Right renal cortex interstitium (tissue), 3 donors: ENCODE measurements at places on chromosomes 3 and 15. TPM values are rescaled to one million over a fixed set of nuclear protein-coding genes. Genes with fewer than 3 reads are reported as not detected.

GRCh38 chr15:49036650-49037545 is 9.3 kb downstream of the SECISBP2L start:
- no peak for DNase-seq

- no peak for DNase-seq
These were observed 57.1 kb upstream of the SSR3 start for GRCh38 chr3:156611870-156612494.

- DNase-seq, result no peak
These were observed 268.5 kb downstream of the CLSTN2 start for GRCh38 chr3:140203510-140203909.

DNA sequence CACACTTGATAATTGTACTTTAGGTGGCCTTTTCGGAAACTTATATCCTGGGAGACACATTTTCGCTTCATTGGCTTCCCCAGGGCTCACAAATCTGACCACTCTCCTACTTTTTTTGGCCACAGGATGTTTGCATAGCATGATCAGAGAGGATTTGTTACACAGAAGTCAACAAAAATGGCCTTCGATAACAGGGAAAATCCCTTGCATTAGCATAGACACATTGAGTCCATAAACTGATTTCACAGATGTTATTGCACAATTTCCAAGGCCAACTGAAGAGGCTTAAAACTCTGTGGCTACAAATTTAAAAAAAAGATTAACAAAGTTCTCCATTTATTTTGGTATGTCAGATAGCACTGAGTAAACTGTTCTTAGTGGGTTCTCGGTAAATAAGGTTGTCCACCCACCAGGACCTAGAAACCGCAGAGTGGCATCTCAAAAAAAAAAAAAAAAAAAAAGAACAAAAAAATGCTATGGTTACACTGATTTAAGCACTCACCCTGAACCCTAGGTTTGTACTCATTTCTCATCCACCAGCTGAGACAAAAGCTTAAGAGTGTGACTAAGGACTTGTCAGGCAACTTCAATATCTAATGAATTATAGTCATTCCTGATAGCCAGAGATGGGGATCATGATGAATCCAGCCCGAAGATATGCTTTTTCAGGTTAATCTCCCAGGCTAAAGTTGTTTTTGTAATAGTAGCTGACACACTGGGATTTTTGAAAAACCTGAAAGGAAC is 188.9 kb upstream of the SYNPR start:
- DNase-seq, result no peak

CFAP20DC gene
- 4.2 TPM for polyA plus RNA-seq

DNA sequence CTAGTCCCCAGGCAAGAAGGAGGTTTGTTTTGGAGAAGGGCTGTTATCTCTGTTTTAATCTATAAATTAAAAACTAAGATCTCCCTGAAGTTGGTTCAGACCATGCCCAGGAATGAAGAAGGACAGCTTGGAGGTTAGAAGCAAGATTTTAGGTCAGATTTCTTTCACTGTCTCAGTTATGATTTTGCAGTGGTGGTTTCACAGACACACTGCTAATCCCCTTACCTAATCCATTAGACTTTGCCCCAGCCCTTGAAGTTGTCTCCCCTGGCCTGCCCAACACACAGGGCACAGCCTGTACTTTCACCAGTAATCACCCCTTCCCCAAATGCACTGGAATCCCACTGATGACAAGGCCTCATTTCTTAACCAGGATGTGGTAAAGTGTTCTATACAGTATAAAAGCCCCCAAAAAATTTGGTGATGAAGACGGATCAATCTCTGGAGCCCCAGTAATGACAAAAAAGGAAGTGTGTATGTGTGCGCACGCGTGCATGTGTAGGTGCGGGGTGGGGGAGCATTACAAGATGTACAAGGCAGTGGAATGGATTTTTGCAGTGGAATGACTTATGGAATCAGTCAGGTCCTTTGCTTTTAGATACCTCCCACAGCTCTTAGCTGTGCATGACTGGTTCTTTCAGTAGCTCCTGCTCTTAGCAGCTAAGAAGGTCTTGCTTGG is 73.1 kb upstream of the TERB2 start:
- no peak for DNase-seq

ARL14 gene
- polyA plus RNA-seq, result 0.40 TPM

NUSAP1 gene
- polyA plus RNA-seq, result 94.7 TPM

SLC9C1 gene
- 0.80 TPM for polyA plus RNA-seq

PSMD6 gene
- 125 TPM for polyA plus RNA-seq

EFHB gene
- polyA plus RNA-seq, result 2.2 TPM

BUB1B gene
- 33.0 TPM for polyA plus RNA-seq

DNA sequence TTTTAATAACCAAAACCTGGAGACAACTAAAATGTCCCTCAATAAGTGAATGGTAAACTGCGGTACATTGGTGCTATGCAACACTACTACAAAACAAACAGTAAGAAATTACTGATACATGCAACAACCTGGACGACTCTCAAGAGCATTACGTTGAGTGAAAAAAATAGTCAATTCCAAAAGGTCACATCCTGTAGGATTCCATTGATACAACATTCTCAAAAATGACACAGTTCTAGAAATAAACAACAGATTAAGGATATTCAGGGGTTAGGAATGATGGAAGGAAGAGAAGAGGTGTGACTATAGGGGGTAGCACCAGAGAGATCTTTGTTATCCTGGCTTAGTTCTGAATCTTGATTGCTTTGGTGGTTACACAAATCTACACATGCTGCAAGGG is 72.2 kb downstream of the ZNF148 start:
- no peak for DNase-seq

- no peak for DNase-seq
These were observed 463.5 kb downstream of the FOXP1 start for GRCh38 chr3:71120012-71120411.

GRCh38 chr15:64193971-64194370 is 31.1 kb upstream of the PPIB start:
- no peak for DNase-seq

PAK6 gene
- polyA plus RNA-seq, result 5.5 TPM

SLC15A2 gene
- 9.0 TPM for polyA plus RNA-seq

- no peak for DNase-seq
These were observed 70.5 kb upstream of the HACD2 start for GRCh38 chr3:123655400-123655799.
